Activated CD4-positive, alpha-beta T cell treated with anti-CD3 and anti-CD28 coated beads, Interleukin-2, amount 50 U/mL, for 16 hours (primary cell): ENCODE measurements at places on chromosomes 12 and 14.

GRCh38 chr12:120077260-120077659 lies 39.3 kb downstream of the RAB35 start:
- no peak for DNase-seq

DNA sequence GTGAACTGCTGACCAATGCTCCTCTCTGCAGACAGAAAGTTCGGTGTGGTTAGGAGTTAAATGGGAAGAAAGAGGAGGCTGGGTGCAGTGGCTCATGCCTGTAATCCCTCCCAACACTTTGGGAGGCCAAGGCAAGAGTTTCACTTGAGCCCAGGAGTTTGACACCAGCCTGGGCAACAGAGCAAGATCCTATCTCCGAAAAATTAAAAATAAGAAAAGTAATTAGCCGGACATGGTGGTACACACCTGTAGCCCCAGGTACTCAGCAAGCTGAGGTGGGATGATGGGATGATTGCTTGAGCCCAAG lies 19.0 kb downstream of the ATXN2 start:
- no peak for DNase-seq

DNA sequence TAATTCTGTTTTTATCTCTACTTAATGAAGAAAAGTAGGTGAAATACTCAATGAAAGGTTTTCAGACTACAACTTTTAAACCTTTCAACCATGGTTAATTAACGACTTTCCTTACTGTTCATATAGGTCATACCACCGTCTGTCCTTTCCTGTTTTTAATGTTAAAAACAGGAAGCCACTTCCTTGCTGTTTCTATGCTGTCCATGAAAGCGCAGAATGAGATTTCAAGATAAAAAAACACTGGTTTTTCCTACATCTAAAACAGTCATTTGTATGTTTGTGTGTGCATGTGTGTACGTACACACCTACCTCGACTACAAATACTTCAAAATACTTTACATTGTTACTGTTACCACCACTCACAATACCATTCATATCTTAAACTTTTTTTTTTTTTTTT lies 27.3 kb downstream of the SPTLC2 start:
- DNase-seq, result no peak

- DNase-seq, result no peak
These were observed 1.7 kb downstream of the AJUBA start for GRCh38 chr14:22980672-22981089.

GRCh38 chr12:66398931-66399910 lies 96.9 kb downstream of the HELB start:
- DNase-seq, result no peak

- no peak for DNase-seq
These were observed 60.9 kb upstream of the SLC6A13 start for GRCh38 chr12:323507-323906.

DNA sequence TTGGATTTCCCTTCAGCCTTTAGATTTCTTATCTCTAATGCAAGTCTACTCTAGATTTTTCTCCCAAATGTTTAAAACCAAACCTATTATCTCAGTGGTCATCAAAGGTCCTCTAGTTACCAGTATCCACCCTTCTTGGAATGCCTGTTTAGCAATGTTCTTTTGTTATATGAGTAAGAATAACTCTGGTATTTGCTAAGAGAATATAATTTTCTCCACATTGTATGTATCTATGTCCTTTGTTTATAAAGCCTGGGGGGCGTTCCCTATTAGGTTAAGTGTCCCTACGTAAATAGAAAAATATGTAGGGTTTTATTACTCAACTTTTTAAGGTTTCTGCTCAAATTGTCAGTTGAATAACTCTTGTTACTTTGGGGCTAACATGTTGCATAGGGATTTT lies 27.3 kb downstream of the PPM1A start:
- DNase-seq, result no peak

- DNase-seq, result no peak
These were observed 250.4 kb downstream of the ALX1 start for GRCh38 chr12:85530456-85530855.

DNA sequence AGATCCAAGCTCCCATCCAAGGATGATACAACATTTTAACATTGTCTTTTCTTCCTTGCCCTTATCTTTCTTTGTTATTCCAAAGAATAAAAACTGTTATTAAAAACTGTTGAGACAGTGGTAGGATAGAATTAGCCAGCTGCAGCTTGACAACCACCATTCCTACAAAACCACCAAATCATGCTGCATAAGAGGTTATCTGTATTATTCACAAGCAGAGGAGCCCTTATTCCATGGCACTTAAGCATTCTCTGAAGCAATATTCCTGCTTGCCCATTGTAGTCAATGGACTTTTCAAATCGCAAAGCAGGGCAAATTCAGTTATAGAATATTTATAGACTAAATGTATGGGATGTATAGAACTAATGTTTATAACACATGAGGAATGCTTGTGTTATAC lies 3.4 kb downstream of the ABCD2 start:
- DNase-seq, result no peak

DNA sequence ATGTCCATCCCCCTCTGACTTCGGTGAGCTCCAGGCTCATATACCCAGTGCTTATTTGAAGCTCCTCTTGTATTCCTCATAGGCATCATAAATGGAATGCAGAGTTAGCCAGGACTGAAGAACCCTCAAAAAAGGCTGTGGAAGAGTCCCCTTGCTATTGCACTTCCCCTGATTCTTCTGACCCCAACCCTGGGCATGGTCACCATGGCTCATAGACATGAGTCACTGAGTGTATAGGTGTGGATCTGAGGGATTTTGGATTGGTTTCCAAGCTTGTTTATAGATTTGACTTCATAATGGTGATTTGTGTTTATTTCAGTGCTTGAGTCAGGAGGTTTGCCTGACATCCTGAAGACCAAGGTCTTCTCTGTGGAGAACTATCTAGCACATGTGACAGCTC lies 98.4 kb upstream of the SLC38A2 start:
- no peak for DNase-seq

- no peak for DNase-seq
These were observed 61.9 kb downstream of the CHGA start for GRCh38 chr14:92984896-92985295.

DNA sequence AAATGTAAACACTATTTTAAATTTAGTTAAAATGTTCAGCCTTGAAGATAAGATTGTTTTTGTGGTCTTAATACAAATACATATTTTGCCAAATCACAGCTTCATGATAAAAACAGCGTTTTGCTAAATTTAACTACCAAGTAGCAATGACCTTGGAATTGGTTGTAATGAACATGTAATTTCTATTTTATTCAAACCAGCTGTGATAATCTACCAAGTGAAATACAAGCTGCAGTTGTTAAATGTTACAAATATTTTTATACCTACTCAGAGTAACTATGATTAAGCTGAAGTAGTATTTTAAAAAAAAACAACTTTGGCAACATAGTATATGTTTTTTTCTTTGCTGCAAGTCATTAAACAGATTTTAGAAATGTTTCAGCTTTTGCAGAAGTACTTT lies 96.2 kb downstream of the CPSF2 start:
- no peak for DNase-seq

- DNase-seq, result no peak
These were observed 4.8 kb downstream of the ENTPD5 start for GRCh38 chr14:74014299-74014698.

GRCh38 chr12:7221486-7221885 lies 32.0 kb downstream of the PEX5 start:
- no peak for DNase-seq

- no peak for DNase-seq
These were observed 993.3 kb upstream of the TMEM132C start for GRCh38 chr12:127273626-127274025.

DNA sequence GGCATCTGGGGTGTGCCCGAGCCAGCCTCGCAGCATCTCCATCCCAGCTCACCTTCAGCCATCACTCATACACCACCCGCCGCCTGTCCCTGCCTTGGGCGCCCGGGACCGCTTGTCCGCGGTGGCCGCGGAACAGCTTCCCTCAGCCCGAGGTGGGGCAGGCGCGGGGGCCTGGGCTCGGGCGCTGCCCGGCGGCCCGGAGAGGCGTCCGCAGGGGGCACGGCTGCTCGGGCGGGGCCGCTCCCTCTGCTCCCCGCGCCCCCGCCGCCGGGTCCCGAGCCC lies 430 bp downstream of the SLC41A2 start:
- peak; percentile 27 for DNase-seq

GRCh38 chr12:39443081-39443928 lies at the start of gene KIF21A:
Gene KIF21A (minus strand): TSS chr12:39443120. CDS start chr12:39442970, 150 bp downstream.
- DNase-seq, result peak; percentile 92

DNA sequence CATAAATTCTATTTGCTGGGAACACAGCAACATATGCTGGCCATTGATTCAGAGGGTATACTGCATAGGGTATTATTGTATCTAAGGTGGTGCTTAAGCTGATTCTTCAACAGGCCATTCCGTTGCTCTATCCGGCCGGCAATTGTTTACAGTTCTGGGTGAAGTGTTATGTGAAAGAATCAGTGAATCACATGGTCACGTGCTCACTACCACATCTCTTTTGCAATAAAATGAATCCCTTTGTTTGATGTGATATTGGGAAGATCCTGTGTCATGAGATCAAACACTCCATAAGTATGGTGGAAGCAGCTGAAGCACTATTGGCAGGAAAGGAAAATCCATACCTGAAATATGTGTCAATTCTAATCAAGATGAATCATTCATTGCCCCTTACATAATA lies 7.6 kb upstream of the USP15 start:
- no peak for DNase-seq

DNA sequence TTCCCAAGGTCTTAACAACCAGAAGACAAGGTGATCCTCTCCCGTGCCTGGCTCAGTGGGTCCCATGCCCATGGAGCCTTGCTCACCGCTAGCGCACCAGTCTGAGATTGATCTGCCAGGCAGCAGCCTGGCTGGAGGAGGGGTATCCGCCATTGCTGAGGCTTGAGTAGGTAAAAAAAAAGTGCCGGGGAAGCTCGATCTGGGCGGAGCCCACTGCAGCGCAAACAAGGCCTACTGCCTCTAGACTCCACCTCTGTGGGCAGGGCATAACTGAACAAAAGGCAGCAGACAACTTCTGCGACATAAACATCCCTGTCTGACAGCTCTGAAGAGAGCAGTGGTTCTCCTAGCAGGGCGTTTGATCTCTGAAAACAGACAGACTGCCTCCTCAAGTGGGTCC lies 104.0 kb downstream of the C14orf39 start:
- DNase-seq, result no peak

GRCh38 chr12:21301-22189 lies 45.0 kb upstream of the IQSEC3 start:
- peak; percentile 31 for DNase-seq

DNA sequence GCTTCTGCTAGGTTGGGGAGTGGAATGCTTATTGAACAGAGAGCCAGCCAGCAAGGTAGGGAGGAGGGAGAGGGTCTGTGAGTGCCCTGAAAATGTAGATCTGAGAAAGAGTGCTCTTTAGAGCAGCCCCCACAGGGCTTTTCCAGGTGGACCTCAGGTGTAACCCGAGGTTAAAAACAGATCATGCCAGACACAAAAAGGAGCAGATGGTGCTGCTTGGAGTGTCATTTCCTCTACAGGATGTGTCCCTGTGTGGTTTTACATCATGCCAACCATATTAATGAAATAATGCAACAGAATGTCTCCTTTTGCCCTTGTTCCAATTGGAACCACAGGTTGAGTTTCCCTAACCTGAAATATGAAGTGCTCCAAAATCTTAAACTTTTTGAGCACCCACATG lies 6.4 kb downstream of the SUSD6 start:
- DNase-seq, result no peak

DNA sequence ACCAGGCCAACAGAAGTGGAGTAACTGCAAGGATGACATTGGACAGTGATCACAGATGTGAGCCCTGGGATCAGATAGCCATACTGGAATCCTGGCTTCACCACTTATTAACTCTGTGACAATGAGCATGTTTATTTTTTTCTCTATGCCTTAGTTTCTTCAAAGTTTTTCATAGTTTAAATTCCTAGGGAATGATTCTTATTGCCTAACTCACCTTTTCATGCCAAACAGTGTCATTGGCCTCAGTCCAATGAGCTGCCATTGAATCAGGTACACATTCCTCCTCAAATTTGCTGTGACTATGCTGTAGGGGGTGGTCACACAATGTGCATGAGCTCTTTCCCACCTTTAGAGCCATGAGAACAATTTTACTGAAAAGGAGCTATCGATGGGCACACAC lies 342.3 kb downstream of the SYT1 start:
- no peak for DNase-seq

GRCh38 chr14:69573831-69574262 lies 824 bp downstream of the CCDC177 start:
- no peak for DNase-seq

DNA sequence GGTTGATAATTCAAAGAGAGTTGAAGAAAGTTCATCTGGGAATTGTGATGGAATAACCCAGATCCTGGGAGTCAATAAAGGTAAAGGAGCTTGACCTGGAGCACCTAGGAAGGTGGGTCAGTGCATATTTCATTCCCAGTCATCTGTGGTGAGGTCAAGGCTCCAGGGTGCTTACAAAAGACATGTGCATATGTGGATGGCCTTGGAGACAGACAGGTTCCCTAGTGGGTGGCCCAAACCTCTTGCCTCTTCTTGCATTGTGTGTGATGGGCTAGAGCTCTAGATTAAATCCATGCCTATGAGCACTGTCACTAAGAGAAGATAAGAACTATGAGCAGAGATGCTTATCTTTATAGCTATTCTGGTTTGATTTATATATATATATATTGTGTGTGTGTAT lies 75.5 kb upstream of the CISTR start:
- DNase-seq, result no peak

GRCh38 chr12:39628836-39629235 lies 9.2 kb upstream of the ABCD2 start:
- DNase-seq, result peak; percentile 58

DNA sequence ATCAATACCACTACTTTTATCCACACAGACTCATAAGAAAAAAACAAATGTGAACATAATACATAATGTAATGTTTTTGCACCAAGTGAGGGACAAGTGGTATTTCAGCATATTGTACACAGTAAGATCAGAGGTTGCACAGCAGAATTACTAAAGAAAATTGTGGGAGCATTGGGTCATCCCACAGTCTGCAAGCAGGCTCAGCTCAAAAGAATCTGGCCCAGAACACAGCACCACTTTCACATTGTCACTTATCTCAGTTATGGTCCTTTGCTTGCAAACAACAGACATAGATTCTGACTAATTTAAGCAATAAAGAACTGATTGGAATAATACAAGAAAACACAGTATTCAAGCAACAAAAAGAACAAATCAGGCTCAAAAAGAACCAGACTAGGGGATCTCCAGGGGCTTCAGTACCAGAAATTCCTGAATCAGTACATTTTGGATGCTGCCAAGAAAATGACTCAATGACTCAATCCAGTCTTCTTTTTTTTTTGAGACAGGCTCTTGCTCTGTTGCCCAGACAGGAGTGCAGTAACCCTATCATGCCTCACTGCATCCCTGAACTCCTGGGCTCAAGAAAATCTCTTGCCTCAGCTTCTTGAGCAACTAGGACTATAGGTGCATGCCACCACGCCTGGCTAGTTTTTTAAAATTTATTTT lies 42.9 kb upstream of the EEA1 start:
- no peak for DNase-seq

GRCh38 chr12:99911967-99912366 lies 72.8 kb downstream of the ANKS1B start:
- no peak for DNase-seq

- DNase-seq, result no peak
These were observed 99.3 kb upstream of the LMNTD1 start for GRCh38 chr12:25652371-25652770.
